Gastrocnemius medialis (tissue), 4 donors: ENCODE measurements at places on chromosomes 5 and 9. TPM values are rescaled to one million over a fixed set of nuclear protein-coding genes. Genes with fewer than 3 reads are reported as not detected.
A peak's percentile ranks its signal among the peaks of the same experiment; 100 is the strongest.

DNA sequence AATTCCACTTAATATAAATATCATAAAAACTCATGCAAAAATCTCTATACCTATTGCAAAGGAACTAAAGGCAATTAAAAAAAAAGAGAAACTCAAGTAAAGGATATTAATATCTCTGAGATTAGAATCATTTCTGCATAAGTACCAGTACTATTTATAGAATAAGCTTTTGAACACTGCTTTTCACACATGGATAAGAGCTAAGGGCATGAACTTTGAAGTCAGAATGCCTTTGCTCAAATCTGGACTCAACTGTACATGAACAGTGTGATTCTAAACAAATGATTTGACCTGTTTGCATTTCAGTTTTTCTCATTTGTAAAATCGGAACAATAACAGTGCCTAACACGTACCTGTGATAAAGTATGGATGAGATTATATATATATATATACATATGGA lies 255.9 kb downstream of the EFNA5 start:
- H3K4me1 ChIP-seq: no peaks in the 10 kb centered on the region
- H3K27ac ChIP-seq: no peak overlapping the region

DNA sequence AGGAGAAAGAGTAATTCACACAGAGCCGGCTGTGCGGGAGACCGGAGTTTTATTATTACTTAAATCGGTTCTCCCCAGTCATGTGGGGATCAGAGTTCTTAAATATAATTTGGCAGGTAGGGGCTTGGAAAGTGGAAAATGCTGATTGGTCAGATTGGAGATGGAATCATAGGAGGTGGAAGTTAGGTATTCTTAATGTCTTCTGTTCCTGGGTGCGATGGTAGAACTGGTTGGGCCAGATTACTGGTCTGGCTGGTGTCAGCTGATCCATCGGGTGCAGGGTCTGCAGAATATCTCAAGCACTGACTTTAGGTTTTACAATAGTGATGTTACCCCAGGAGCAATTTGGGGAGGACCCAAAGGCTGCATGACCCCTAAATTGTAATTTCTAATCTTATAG lies 4.6 kb upstream of the CERCAM start:
- no peaks in the 10 kb centered on the region for H3K36me3 ChIP-seq
- H3K27me3 ChIP-seq: peaks cover 24% of the 10 kb centered on the region
- no peak overlapping the region for H3K4me3 ChIP-seq
- H3K27ac ChIP-seq: no peak overlapping the region
- H3K4me1 ChIP-seq: peaks cover 14% of the 10 kb centered on the region

GRCh38 chr9:105694190-105694847 lies at the start of gene TMEM38B:
TMEM38B (plus strand) TSS chr9:105694541; CDS start chr9:105694661, 120 bp downstream.
- H3K36me3 ChIP-seq: no peaks in the 10 kb centered on the region
- peak within 1 kb of the TSS; percentile 95 for H3K27ac ChIP-seq
- no peaks in the 10 kb centered on the region for H3K27me3 ChIP-seq
- peaks cover 58% of the 10 kb centered on the region for H3K4me1 ChIP-seq
- H3K4me3 ChIP-seq: peak within 1 kb of the TSS; percentile 91
- peak; percentile 87 for DNase-seq

DNA sequence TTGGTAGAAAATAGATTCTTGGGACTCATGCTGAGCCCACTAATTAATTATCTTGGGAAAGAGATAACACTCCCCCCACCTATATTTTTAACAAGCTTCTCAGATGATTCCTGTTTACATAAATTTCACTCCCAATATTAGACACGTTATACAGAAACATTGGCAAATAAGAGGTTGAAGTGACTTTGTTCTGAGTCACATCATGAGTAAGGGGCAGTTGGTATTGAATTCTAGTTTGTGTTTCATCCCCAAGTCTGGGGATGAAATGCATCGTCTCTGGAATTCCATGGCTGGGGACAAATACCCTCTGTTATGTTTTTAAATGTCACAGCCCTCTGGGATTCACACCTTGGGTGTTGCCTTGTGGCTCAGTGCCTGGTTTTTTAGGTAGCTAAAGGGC lies 41.0 kb downstream of the BASP1 start:
- no peak overlapping the region for H3K4me3 ChIP-seq
- H3K27ac ChIP-seq: no peak overlapping the region
- H3K36me3 ChIP-seq: no peaks in the 10 kb centered on the region
- DNase-seq: no peak
- no peaks in the 10 kb centered on the region for H3K27me3 ChIP-seq

Gene TAF11L5
- not detected for total RNA-seq

Gene AQP7
- 3.6 TPM for total RNA-seq

Gene GDF9
- not detected for total RNA-seq

Gene IGIP
- 6.7 TPM for total RNA-seq
